ENCODE measurements at places on chromosomes 1 and 21. TPM values are rescaled to one million over a fixed set of nuclear protein-coding genes. Genes with fewer than 3 reads are reported as not detected.

HMCN1 gene
- 12.3 TPM for total RNA-seq

VWA1 gene
- total RNA-seq, result 2.6 TPM

MRPL55 gene
- 51.7 TPM for total RNA-seq

TMPRSS15 gene
- total RNA-seq, result not detected

FCGR1A gene
- not detected for total RNA-seq

CNR2 gene
- total RNA-seq, result not detected

OR1C1 gene
- not detected for total RNA-seq

SLC44A3 gene
- 9.7 TPM for total RNA-seq

ADAMTS1 gene
- 186 TPM for total RNA-seq
